ENCODE measurements at places on chromosomes 4 and X.

- no peak for DNase-seq
Measured at GRCh38 chr4:102474736-102475504, 26.2 kb upstream of the NFKB1 start.

DNA sequence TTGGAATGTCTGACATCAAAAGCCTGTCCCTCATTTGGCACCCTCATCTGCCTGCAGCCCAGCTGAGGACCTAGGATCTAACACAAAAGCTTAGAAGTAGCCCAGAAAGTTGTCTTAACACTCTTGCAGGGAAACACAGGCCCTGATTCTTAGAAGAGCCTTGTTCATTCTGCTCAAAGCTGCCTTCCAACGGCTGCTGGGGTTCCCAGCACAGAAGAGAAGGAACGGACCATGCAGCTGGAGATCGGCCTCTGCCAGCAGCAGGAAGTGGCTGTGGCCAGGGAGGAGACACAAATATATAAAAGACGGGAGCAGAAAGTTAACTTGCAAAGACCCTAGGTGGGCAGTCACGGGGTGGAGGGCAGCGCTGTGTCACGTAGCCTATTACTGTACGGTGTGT lies 20.4 kb downstream of the PRPS2 start:
- DNase-seq, result no peak

- no peak for DNase-seq
Measured at GRCh38 chr4:10524196-10524833, 67.1 kb upstream of the ZNF518B start.

DNA sequence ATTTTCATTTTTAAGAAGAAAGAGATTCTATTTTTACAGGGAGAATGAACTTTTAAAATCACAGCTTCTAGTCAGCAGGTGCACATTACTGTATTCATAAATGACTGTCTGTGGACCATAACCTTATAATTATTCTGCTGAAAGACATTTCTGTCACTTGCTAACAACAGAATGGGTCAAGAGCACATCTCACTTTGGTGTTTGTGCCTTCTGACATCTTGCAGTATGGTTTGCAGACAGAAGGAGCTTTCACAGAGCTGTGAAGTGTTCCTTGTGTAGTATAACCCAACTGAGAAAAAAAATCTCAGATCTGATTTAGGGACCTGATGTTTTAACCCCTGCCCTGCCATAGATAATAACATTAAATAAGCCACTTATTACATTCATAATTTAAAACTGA lies 131.4 kb upstream of the CTSO start:
- no peak for DNase-seq

Measured in AG20443 (cell line).